ENCODE measurements at places on chromosomes 3 and 15.
A peak's percentile ranks its signal among the peaks of the same experiment; 100 is the strongest.

- DNase-seq, result no peak
Observed at GRCh38 chr3:13508496-13508895, 28.4 kb downstream of the HDAC11 start.

- peak; percentile 68 for DNase-seq
Observed at GRCh38 chr3:183895296-183895695, 10.6 kb upstream of the PARL start.

- DNase-seq, result no peak
Observed at GRCh38 chr15:81911022-81911971, 134.5 kb downstream of the MEX3B start.

- no peak for DNase-seq
Observed at GRCh38 chr15:57662091-57662744, 44.3 kb upstream of the POLR2M start.

DNA sequence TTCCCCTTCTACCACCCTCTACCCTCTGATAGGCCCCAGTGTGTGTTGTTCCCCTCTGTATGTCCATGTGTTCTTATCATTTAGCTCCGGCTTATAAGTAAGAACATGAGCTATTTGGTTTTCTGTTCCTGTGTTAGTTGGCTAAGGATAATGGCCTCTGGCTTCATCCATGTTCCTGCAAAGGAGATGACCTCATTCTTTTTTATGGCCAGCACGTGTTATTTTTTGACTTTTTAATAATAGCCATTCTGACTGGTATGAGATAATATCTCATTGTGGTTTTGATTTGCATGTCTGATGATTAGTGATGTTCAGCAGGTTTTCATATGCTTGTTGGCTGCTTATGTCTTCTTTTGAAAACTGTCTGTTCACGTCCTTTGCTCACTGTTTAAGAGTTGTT is 63.1 kb upstream of the NPHP3 start:
- DNase-seq, result no peak

GRCh38 chr15:95541301-95541700 is 789.2 kb upstream of the NR2F2 start:
- no peak for DNase-seq

DNA sequence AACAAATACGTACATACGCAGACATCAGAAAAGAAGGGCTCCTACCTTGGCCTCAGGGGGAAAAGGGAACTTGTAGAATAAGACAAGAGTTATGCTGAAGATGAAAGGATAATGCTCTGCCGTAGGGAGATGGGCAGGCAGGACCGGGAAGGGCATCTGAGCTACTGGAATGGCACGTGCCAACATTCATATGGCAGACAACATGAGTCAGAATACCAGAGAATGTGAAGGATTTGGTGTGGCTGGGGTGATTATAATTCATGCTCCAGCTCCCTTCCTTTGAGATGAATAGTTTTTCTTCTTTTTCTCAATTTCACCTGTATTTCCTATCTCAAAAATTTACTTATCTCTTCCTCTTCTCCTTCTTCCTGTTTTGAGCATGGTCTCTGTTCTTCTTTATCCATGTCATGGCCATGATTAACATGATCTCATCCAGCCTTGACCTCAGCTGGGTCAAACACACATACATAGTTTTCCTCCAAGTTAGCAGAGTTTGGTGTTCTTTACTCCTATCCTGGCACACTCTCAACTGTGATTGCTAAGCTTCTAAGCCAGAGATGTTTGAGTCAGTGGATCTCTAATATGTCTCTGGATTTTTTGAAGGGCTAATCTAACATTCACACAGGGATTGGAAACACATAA is 507.0 kb downstream of the FOXP1 start:
- DNase-seq, result no peak

- no peak for DNase-seq
Observed at GRCh38 chr3:125129512-125129997, 73.8 kb upstream of the HEG1 start.

- DNase-seq, result no peak
Observed at GRCh38 chr3:111506435-111506834, 35.6 kb upstream of the CD96 start.

- no peak for DNase-seq
Observed at GRCh38 chr3:87359826-87360225, 83.4 kb upstream of the POU1F1 start.

GRCh38 chr3:53513556-53514190 is 19.3 kb downstream of the CACNA1D start:
- DNase-seq, result no peak

DNA sequence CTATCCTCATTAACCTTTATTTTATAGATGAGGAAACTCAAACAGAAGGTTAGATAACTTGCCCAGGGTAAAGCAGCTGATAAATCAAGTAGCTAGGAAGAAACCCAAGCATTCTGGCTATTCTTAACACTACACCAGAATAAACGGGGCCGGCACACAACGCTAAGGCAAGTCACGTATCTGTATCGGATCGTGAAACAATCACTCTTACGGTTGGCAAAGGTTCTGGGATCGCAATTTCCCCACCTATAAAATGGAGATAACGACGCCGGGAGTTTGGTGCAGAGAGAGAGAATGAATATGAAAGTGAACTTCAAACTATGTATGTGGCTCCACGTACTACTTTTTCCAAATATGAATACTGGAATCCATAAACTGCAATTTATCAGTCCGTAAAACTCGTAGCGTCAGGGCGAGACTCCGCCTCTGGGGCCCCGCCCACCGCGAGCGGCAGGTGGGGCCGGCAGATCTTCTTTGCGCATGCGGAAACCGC is 252 bp upstream of the ARMC8 start:
- peak; percentile 83 for DNase-seq

DNA sequence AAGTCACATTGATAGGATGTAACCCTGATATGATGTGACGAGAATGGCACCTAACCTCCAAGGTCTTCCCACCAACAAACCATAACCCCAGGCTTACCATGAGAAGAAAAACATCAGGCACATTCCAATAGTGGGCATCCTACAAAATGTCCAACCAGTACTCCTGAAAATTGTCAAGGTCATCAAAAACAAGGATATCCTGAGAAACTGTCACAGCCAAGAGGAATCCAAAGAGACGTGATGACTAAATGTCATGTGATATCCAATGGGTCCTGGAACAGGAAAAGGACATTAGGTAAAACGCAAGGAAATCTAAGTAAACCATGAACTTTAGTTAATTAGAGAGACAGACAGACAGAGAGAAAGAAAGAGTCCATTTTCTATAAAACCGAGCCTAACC is 2.3 kb upstream of the CYP1A2 start:
- DNase-seq, result no peak

GRCh38 chr3:181316482-181316881 is 326.9 kb upstream of the DNAJC19 start:
- no peak for DNase-seq

DNA sequence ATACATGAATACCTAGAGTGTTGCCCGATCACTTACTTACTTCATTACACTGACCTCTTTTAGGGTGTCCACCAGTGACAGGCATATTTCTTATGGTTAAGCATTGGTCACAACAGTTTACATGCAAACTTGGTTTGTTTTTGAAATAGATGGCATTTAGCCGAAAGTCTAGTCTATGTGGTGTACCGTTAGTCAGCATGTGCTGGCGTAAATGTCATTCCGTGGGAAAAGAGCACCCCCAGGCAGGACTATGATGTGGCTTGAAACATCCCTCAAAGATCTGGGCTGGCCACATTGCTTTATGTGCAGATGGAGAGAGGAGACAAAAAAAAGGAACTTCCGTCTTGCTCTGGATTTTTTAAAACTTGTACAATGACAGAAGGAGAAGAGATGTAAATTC is 357.0 kb upstream of the ICE2 start:
- no peak for DNase-seq

- DNase-seq, result no peak
Observed at GRCh38 chr3:53593611-53594010, 99.2 kb downstream of the CACNA1D start.

DNA sequence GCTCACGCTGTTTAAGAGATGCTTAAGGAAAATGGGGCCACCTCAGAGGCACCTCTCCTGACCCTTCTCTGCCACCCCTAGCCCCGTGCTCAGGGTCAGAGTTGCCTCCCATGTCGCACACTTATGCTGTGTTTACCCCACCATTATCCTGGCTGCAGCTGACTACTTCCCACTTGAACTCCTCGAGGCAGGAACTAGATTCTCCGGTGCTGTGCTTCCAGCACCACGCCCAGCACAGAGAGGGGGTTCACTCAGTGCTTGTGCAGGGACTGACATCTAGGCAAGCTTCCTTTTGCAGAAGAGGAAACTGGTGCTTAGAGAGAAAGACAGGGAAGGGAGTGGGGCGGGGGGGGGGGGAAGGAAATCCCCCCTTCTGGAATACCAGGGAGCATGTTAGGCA is 340.1 kb downstream of the RORA start:
- no peak for DNase-seq

All from CD4-positive, CD25-positive, alpha-beta regulatory T cell (primary cell).